ENCODE measurements at places on chromosomes 3 and 15. TPM values are rescaled to one million over a fixed set of nuclear protein-coding genes. Genes with fewer than 3 reads are reported as not detected.

Gene ALDH1L1
- 17.1 TPM for total RNA-seq

Gene SERINC4
- total RNA-seq, result 0.33 TPM

Gene IGSF11
- not detected for total RNA-seq

Gene TRH
- total RNA-seq, result not detected

Gene PPP1R14D
- total RNA-seq, result not detected

Gene TM4SF4
- total RNA-seq, result not detected

Gene GOLGA8R
- 0.90 TPM for total RNA-seq

Gene GPR160
- total RNA-seq, result 11.2 TPM

DNA sequence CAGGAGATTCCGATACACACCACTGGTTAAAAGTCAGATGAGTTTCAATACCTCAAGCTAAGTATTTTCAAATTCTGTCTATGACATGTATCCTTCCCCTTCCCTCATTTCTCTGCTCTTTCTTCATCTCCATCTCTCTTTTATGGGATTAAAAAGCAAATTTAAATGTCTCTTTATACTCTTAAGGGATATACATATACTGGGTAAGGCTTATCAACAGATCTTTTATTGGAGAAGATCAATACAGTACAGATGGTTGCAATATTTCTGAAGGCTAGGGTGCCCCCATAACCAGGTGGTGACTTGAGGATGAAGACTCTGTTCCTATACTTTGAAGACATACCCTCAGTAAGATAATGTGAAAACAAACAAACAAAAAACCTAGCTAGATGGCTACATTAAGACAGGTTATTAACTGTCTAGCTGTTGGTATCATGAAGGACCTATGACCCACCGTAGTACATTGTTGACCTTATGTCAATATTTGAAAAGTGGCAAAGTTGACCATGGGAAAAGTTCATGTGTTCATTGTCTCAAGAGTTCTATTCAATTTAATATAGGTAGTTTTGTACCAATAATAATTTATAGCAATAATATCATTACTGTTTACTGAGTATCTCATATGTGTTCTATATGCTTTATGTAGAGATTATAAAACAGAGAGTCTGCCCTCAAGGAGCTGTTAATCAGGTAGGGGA lies 319.8 kb downstream of the LPP start:
- no peak for DNase-seq

DNA sequence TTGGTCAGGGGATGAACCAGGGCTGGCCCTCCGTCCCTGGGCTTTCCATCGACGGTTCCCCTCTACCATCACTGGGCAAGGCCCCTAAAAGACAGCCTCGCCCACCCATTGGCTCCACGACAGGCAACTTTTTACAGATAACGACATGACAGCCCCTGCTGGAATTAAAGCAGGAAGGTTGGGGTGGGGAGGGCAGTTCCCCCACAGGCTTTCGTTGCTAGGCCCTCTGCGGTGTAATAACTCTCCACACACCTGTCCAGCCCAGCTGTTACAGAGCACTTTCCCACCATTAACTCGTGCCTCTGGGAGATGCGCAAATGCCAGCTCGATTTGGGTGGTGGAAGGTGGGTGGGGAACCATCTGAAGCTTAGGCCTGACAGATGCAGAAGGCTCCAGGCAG lies 264.2 kb upstream of the TLE3 start:
- DNase-seq, result no peak

GRCh38 chr15:60134609-60135008 lies 130.5 kb downstream of the FOXB1 start:
- no peak for DNase-seq

GRCh38 chr3:157532529-157533297 lies 29.5 kb upstream of the VEPH1 start:
- peak; percentile 87 for DNase-seq

DNA sequence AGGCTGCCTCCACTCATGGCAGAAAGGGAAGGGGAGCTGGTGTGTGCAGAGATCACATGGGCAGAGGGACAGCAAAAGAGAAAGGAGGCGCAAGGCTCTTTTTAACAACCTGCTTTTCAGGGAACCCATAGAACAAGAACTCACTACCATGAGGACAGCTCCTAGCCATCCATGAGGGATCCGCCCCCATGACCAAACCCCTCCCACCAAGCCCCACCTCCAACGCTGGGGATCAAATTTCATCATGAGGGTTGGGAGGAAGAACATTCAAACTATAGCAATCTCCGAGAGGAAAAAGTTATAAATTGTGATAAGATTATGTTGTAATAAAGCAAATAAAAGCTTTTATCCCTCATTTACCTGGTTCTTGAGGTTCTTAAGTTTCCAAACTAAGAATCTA lies 84.7 kb upstream of the LMCD1 start:
- DNase-seq, result peak; percentile 66

- DNase-seq, result no peak
These were observed 16.5 kb downstream of the ARPP19 start for GRCh38 chr15:52552303-52552702.

DNA sequence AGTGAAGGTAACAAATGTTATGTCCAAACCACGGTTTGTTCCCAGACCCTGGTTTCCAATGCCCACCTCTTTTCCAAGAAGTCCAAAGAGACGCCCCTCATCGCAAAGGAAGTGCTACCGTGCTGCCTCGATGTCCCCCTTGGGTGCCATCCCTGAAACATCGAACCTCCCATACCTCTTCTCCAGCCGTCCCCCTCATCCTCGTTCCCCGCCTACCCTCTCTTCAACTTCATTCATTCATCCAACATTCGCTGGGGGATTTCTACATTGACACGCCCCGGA lies 467 bp downstream of the TIPIN start:
- DNase-seq, result no peak

- DNase-seq, result no peak
These were observed 43.9 kb upstream of the KLHL25 start for GRCh38 chr15:85838655-85839054.

DNA sequence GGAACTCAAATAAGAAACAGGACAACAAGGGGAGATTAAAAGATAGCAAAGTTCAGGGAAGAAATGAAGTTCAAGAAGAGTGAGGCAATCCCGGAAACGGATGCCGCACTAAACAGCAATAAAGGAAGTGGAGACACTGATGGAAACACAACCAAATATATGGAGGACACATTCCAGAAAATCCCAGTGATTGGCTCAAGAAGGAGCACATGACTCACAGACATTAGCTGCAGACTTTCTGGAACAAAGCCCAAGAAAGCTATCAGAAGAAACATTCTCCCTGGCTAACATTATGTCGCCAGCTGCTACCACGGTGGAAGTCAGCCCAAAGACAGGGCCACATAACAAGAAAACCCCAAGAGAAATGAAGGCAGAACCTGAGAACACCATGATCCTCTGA lies 18.1 kb upstream of the VGLL4 start:
- DNase-seq, result peak; percentile 52

GRCh38 chr3:101124125-101124524 lies 130.9 kb upstream of the ABI3BP start:
- no peak for DNase-seq

GRCh38 chr3:60294181-60294580 lies 957.1 kb downstream of the FHIT start:
- no peak for DNase-seq

GRCh38 chr3:156148946-156149381 lies 28.6 kb downstream of the KCNAB1 start:
- no peak for DNase-seq

DNA sequence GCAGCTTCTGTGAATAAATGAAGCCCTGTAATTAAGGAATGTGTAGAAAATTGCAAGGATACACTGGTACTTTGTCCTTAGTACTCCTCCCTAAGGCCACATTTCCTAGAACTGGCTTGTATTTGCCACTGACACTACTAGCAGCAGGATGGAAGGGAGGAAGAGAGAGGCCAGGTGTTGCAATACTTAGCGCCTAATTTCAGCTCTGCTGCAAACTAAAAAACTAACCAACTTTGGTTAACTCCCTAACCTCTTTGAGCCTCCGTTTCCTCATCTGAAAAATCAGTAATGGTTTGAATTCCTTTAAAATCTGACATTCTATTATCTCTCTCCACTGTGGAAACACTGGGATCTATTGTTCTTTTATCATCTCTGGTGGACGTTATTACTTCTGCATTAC lies 257.0 kb downstream of the SV2B start:
- DNase-seq, result no peak

DNA sequence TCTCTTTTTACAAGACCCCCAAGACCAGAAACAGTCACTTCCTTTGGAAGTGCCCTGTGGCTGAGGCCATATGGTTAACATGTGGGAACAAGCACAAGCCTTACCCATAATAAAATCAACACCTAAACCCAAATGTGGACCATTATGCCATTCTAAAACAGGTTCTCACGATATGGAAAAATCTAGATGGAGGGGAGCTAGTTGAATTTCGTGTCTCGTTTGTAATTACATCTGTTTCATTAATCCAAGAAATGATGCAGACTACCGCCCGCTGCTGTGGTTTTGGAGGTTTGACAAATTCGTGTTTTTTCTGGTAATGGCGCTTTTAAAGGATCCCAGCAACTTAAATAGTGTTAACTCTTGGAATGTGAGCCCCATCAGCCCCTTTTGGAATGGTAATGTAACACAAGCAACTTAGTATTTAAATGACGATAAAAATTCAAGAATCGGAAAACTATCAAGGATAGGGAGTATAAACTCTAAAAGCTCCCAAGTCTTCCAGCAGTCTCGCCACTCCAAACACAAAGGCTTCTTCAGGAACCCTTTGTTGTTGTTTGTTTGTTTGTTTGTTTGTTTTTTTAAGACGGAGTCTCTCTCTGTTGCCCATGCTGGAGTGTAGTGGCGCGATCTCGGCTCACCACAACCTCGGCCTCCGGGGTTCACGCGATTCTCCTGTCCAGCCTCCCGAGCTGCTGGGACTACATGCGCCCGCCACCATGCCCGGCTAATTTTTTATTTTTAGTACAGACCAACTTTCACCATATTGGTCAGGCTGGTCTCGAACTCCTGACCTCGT lies 1.1 kb downstream of the CNBP start:
- DNase-seq, result peak; percentile 28

DNA sequence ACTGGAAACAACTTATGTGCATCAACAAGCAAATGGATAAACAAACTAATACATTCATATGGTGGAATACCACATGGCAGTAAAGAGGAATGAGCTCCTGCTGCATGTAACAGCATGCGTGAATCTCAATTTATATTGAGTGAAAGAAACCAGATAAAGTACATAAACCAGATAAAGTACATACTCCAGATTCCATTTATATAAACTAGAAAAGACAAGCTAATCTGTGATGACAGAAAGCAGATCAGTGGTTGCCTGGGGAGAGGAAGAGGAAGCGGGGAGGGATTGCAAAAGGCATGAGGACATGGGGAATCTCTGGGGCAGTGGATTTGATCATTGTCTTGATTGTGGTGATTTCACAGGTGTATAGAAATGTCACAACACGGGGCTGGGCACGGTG lies 34.2 kb downstream of the LIMD1 start:
- no peak for DNase-seq

DNA sequence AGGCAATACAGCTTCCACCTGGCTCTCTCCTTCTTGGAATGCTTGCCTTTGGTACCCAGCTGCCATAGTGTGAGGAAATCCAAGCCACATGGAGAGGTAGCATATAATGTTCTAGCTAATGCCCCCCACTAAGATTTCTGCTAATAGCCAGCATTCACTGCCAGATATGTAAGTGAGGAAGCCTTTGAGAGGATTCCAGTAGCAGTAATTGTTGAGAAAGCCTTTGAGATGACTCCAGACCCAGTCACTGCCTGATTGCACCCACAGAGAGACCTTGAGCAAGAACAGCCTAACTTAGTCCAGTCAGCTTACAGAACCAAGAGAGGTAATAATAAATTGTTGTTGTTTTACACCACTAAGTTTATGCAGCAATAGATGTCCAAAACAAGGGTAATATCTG lies 63.1 kb downstream of the STRIT1 start:
- no peak for DNase-seq

GRCh38 chr3:67009716-67010115 lies 11.6 kb downstream of the KBTBD8 start:
- DNase-seq, result no peak
